Right atrium auricular region (tissue), 2 donors: ENCODE measurements at places on chromosomes 4 and X. TPM values are rescaled to one million over a fixed set of nuclear protein-coding genes. Genes with fewer than 3 reads are reported as not detected.

C1QTNF7 gene
- total RNA-seq, result 1.0 TPM

STAP1 gene
- total RNA-seq, result not detected

DDIT4L gene
- total RNA-seq, result 2.0 TPM

HSFX1 gene
- 1.4 TPM for total RNA-seq

PAGE2 gene
- total RNA-seq, result not detected

GAGE13 gene
- total RNA-seq, result not detected

NAP1L2 gene
- total RNA-seq, result 4.0 TPM

TLR2 gene
- 6.4 TPM for total RNA-seq

IL2 gene
- not detected for total RNA-seq

FGB gene
- not detected for total RNA-seq

CT47B1 gene
- total RNA-seq, result not detected

BRS3 gene
- not detected for total RNA-seq

DCLK2 gene
- total RNA-seq, result 12.1 TPM

ACE2 gene
- 15.2 TPM for total RNA-seq

TRPC5OS gene
- total RNA-seq, result not detected
